Hematopoietic multipotent progenitor cell treated with erythropoietin and hydrocortisone succinate and interleukin-3 and kit ligand, for 17 days (in vitro differentiated cells): ENCODE measurements at places on chromosomes 5 and 9.
A peak's percentile ranks its signal among the peaks of the same experiment; 100 is the strongest.

DNA sequence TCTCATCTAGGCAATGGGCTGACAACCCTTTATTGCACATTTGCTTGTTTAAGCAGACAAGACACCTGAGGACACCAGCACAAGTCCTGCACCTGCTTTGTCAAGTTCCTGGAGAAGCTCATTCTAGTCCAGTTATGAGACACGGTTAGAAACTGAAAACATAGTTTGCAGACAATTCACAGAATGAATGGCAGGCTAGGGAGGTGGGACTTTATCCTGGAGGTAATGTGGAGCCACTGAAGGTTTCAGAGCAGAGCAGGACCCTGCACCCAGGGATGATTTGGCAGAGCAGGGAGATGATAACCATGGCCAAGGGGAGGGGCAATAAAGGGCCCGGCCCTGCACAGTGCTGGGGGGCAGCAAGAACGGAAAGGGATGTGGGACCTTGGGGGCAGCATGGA is 50.7 kb upstream of the SLC25A51 start:
- DNase-seq = no peak

- no peak for DNase-seq
Measured at GRCh38 chr9:98517761-98518160, 191.0 kb downstream of the GABBR2 start.

GRCh38 chr5:149489605-149490037 is 61.6 kb downstream of the CSNK1A1 start:
- DNase-seq = no peak

- DNase-seq = no peak
Measured at GRCh38 chr9:117448066-117448465, 33.2 kb upstream of the ASTN2 start.

- DNase-seq = no peak
Measured at GRCh38 chr5:176175101-176175852, 62.9 kb upstream of the SIMC1 start.

- DNase-seq = no peak
Measured at GRCh38 chr5:36897616-36898015, 21.0 kb downstream of the NIPBL start.

GRCh38 chr5:16726538-16726946 is 109.7 kb upstream of the RETREG1 start:
- no peak for DNase-seq

DNA sequence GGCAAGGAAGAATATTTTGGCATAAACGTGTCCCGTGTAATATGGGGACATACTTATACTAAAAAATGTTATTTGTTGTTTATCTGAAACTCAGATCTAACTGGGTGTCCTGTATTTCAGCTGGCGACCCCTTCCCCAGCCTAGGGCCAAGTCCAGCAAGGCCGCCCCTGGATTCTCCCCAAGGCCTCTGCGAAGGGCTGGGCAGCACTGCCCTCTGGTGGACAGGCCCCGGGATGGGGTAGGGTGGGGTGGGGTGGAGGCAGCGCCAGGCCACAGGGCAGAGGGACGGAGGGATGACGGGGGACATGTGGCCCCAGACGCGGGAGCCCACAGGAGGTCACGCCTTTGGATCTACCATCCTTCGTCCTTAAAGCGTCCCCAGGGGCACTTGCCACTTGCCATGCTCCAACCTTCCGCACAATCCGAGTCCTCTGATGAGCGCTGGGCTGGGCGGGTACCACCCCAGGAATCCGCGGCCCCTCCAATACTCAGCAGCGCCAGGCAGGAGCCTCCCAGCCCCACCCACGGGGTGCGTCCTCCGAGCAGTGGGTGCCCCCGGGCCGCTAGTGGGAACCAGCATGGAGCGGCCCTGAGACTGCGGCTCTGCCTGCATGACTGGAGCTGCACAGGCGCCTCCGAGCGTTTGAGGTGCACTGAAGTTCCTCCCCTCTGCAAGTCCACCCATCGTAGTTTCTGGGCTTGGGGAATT is 7.1 kb upstream of the AGPAT2 start:
- DNase-seq = peak; percentile 23

- no peak for DNase-seq
Measured at GRCh38 chr5:110255194-110255593, 471.3 kb downstream of the TMEM232 start.

DNA sequence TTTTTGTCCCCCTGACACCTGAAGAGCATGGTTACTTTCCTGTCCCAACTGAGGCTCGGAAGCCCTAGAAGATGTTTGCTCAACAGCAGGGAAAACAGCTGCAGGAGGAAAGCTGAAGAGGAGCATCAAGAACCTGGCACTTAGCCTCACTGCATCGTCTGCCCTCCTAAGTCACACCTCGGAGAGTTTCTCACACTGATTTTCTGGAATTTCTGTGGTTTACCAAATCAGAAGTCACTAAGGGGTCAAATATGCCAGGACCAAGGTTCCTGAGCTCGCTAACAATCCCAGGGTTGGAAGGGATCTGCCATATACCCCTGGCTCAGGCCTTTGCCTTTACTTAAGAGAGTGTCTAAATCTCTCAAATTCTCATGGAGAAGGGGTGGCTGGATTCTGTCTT is 5.3 kb downstream of the IL12B start:
- DNase-seq = no peak

DNA sequence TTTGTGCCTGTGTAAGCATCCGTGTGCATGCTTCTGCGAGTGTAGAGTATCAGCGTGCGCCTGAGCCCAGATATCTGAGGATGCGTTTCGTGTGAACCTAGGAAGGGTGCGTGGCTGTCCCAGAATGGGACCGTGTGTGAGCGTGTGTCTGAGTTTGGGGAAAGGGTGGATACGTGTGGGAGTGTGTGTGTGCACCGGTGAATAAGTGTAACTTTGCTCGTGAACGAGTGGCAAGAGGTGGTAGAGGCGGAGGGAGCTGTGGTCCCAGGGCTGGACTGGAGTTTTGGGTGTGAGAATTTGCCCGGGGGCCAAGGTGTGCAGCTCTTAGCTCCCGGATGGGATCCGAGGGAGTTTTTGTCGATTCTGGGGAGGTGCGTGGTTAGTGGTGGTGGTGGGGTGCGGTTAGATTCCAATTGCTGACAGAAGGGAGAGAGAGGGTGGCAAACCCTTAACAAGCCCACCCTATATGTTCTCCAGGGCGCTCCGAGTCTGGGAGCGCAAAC is 686 bp upstream of the COL27A1 start:
- DNase-seq = no peak

DNA sequence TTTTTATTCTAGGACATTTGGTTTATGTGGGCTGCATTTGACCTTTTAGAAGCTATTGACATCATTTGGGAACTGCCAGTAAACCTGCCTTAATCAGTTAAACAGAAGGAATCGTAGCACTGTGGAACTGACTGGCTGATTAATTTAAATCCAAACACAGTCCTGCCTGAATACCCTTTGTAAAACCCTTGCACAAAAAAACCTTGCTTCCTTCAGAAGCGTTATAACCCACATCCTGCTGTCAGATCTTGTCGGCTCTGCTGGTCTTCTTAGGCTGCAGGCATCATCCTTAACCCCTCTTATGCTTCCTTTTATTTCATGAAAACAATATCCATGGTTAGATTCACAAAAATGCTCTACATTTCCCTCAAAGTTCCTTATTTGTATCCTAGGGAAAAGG is 46.3 kb downstream of the PAM start:
- DNase-seq = no peak

DNA sequence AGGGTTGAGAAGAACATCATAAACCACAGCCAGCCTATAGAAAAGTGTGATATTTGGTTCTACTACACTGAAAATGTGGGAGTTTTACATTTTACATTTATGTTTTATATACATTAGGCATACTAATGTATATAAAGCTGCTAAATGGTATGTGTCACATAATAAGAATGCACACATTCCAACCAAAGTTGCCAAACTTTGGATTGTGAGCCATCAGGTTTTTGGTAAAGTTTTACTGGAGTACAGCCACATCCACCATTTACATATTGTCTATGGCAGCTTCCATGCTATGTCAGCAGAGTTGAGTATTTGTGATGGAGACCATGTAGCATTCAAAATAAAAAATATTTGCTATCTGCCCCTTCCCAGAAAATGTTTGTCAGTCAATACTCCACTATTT is 23.1 kb upstream of the TARS1 start:
- DNase-seq = no peak

DNA sequence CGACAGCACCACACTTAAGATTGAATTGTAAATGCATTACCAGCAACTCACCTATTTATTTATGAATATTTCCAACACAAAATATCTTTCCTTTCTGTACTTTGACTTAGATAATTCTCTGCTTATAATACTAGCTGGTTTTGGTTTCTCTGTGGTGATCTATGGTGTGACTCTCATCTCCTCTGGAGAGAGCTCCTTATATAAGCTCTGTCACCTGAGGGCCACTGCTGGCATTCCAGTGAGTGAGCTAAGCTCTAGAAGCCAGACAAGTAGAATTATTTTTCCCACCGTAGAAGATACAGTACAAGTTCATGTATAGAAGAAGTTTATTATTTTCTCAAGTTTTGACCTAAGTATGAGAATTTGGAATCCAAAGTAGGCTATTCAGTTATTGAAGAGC is 111.5 kb downstream of the CDC42SE2 start:
- no peak for DNase-seq

GRCh38 chr5:99141534-99142128 is 212.8 kb upstream of the CHD1 start:
- no peak for DNase-seq

DNA sequence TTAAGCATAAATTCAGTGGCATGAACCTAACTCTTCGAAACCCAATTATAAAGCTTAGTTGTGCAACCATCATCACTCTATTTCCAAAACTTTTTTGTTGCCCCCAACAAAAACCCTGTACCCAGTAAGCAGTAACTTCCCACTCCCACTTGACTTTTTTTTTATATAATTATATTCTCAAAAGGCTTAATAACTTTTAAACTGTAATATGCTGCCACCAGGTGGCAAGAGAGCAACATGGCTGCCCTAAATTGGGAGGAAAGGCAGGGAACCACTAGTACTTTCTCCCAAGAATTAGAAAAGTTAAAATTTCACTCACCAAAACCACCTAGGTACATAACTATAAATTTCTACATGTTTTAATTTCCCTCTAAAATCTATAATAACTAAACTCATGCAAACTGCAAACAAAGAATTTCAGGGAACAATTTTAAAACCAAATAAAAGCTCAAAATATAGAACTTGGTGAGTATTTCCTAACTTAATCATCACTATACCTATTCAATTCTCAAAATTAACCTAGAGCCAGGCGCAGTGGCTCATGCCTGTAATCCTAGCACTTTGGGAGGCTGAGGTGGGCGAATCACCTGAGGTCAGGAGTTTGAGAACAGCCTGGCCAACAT is 50.2 kb upstream of the RNF38 start:
- peak; percentile 52 for DNase-seq

GRCh38 chr9:130242270-130243014 is 23.1 kb upstream of the HMCN2 start:
- no peak for DNase-seq

- DNase-seq = no peak
Measured at GRCh38 chr9:92463984-92464383, 18.3 kb downstream of the ASPN start.

DNA sequence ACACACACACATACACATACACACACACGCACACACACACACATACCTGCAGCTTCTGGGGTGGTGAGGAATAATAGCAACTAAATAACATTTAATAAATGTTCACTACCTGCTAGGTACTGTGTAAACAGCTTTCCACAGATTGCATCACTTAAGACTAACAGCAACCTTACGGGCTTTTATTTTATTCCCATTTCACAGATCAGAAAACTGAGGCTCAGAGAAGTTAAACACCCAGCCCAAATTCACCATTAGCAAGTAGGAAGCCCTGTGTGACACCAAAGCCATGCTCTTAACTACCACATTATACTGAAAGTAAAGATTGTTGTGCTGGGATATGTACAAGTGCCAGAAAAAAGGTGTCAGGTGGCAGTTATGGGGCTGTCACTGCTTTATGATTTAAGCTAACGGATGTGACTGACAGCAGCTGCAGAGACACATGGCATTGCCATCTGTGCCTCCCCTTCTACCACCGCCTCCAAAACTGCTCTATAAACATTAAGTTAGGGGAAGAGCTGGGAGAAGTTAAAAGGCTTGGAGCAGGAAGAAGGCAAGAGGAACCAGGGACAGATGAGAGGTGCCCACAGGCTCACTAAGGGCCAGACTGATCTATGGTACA is 13.6 kb downstream of the MTMR12 start:
- DNase-seq = no peak

- no peak for DNase-seq
Measured at GRCh38 chr5:57396701-57397100, 85.9 kb downstream of the ACTBL2 start.

- DNase-seq = no peak
Measured at GRCh38 chr9:134217431-134218210, 53.3 kb upstream of the RNU6ATAC start.

DNA sequence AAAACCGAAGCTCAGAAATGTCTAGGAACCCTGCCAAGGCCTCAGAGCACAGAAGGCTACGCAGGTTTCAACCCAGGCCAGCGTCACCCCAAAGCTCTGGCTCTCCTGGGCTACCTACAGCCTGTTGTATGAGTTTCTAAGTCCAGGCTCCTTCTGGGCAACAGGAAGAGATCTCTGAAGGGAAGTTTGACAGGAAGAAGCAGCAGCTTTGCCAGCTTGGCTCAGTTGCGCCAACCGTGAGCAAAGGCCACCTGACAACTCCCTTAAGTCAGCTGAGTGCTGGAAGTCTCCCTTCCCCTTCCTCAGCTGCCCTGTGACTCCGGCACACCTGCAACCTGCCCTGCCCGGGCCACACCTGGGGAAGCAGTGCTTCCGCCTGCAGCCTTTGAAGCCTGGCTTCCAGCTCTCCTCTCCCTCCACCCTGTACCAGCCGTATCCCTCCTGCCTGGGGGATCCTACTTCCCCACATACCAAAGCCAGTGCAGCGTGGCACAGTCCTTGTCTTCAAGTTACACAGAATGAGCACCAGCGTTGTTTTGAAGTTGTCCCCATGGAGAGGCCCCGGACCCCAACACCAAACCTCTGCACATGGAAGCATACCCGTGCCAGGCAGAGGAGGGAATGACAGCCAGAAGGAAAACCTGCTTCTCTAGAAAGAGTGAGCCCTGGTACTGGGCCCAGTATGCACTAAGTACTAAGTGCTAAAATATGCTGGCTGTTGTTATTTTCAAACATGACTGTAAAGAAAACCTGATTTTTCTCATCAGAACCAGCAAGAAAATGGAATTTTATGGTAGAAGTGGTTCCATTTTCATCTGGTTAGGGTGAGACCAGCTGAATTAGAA is 36.5 kb downstream of the SHB start:
- DNase-seq = no peak

DNA sequence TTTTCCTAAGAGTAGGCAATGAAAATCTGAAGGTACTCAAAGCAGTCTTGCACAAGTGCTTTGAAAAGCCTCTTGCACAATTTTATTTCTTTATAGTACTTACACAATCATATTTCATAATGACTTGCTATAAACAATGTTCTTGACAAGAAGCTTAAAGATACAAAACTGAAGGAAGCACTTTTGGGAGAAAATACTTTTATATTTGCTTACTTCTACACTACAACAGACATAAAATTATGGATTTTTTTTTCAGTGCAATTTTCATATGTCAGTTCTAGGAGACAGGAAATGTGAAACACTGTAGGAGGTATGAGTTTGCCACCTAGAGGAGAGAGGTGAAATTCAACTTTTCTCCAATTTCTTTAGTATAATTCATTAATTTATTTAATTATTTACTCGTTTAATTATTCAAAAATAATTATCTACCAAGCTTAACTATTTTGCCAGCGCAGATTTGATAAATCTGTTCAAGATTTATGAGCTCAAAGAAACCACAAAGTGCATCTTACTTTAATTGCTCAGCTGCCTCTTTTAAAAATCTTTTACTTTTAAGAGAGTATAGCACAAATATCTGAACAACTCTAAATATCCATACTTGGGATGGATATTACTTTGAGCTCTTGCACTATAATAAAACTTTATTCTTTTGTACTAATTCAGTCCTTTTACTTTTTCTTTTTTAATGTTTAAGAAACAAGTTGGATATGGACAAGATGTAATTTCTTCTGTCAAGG is 29.0 kb upstream of the CDKN2B start:
- DNase-seq = peak; percentile 6
